CD8-positive, alpha-beta T cell (primary cell): ENCODE measurements at places on chromosomes 2 and 18.

DNA sequence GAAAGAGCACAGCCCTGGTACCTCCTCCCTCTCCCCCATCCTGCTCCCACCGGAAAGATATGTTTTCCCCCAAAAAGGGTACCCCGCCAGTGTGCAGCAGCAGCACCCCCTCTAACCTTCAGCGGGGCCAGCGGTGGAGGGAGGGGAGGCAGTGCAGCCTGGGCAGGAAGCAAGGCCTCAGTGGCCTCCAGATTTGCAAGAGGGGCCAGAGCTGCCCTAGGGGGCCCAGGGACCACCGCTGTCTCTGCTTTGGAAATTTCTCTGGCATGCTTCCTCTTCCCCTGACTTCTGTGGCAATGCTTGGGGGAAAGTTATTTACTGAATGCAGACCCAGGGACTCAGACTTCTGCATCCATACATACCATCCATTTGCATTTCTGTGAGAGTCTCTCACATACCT is 111.5 kb downstream of the KLHL29 start:
- no peak for DNase-seq

DNA sequence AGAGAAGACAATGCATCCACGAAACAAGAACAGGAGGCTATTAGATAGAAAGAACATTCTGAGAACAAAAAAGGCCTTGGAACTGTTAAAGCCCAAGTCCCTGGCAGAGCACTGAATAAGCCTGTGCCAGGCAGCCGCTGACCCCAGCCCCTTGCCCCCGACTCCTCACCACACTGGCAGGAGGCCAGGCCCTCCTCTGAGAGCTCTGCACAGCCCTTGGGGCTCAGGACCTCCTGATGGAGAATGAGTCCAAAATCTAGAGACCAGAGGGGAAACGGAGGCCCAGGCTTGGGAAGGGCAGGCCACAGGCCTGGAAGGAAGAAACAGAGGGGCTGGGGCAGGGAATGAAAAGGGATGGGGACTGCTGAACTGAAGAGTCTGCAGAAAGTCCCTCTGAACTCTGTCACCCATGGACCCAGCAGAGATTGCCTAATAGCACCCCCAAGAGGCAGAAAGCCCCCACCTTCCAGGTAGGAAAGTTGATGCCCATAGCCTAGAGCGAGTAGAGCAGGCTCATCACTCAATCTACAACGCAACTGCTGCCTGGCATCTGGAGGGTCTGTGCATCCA is 18.3 kb upstream of the TNS1 start:
- no peak for DNase-seq

DNA sequence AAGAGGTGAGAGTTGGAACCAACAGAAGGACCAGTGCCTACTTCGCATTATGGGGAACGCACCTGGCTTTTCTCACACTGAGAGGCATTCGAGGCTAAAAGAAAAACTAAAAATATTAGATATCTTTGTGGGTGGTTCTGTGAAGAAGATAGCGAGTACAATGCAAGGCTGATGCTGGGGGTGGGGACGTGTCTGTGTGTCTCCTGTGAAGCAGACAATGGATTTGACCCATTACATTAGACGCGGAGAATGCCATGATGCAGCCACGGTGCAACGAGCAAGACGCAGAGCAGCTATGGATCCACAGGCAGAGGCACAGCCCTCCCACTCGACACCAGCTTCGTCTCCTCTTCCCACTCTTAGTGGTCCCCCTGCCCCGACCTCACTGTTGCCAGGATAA is 61.0 kb downstream of the ADCY3 start:
- DNase-seq = no peak

GRCh38 chr2:45591073-45591472 is 20.0 kb downstream of the SRBD1 start:
- DNase-seq = no peak

DNA sequence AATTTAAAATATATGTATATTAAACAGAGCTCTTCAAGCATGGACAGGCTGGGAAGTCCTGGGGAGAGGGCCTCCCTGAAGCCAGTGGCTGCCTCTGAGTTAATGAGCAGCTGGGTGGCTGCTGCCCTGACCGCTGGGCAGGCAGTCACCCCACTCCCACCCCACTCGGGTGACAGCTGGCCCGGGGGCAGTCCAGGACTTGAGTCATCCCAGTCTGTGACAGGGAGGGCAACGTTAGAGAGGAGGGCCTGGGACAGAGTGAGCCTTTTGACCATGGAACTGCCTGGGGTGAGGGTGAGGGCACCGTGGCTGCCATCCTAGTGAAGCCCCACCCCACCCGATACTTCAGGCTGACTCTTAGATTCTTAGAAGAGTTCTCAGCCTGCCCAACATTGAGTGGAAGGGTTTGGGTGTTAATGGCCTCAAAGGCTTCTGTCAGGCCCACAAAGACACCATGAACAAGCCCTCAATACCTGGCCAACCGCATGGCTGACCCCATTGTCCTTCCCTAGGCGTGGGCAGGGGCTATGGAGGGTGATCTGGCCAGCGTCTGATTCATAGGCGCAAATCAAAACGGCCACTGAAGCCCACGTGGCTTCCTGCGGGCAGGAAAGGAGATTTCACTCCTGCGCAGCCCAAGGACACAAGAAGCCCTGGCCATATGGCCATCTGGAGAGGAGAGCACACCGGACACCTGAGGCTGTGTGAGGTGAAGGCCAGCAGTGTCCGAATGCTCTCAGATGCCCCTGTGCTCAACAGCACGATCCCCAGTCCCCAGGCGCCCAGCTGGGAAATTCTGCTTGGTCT is 47.5 kb downstream of the MRPS5 start:
- DNase-seq = no peak

DNA sequence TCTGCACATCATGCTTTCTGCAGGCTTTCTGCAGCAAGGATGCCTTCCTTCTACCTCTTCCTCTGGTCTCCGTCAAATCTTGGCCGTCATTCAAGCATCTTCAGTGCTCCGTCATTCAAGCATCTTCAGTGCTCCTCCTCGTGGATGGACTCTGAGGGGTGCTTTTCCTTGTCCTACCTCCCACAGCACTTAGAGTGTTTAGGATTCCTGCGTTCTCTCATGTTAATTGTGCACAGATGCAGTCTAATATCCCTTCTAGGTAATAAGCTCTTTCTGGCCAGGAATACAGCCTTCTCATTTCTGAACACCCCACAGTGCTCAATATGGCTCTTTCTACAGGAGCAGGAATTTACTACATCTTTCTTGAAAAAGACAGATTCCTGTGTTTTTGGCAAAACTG is 59.8 kb downstream of the ZNF236 start:
- DNase-seq = no peak

DNA sequence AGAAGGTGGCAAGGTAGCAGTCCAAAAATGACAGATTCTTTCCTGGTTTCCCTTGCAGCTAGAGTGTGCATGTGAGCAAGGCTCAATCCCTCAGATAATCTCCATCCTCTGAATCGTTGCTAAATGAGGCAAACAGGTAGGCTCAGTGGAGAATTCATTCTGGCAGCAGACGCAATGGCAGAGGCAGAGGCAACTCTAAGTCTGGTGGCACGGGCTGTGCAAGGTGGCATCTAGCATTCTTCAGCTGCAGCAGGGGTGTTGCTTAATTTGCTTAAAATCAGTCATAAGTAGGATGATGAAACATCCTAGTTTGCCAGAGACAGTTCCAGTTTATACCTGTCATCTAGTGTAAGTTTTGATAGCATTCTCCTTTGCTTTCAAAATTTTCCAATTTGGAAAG is 391.1 kb upstream of the MEX3C start:
- DNase-seq = no peak

DNA sequence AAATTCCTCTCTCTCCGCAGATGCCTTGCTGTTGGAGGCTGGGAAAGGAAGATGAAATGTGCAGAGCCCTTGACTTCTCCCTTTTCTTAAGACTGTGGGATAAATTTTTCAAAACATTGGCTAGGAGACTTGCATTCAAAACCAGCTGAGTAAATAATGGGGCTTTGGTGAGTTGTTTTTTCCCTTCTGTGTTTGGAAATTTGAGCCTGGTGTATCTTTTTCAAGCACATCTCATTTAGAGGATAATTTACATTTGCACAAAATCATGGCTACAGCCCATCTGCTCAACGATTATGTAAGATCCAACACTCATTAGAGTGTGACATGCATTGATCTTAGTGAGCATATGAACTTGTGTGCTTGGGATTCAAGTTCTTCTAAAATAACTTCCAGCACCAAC is 112.1 kb upstream of the ATP8B1 start:
- DNase-seq = no peak

DNA sequence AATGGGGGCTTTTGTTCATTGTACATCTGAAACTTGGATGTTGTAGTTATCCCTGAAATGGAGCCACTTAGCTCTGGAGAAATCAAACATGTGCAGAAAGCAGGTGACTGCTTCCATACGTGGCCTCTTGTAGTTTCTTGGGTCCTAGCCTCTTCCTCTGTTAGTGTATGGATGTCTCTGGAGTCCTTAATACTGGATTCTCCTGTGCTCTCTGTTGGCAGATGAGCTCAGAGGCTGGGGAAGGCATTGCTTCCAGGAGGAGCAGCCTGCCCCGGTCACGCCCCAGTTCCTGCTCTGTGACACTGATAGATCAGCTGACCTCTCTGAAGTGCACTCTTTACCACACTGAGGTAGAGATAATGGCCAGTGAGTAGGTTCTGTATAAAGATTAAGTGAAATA is 176.2 kb downstream of the LDLRAD4 start:
- no peak for DNase-seq

DNA sequence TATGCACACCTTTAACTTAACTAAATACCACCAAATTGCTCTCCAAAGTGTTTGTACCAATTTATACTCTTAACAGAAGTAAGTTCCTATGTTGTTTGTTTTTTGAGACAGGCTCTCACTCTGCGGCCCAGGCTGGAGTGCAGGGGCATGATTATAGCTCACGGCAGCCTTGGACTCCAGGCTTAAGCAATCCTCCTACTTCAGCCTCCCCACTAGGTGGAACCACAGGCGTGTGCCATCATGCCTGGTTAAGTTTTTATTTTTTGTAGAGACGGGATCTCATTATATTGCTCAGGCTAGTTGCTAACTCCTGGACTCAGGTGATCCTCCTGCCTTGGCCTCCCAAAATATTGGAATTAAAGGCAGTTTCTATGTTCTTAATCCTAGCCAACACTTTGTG is 13.1 kb upstream of the NAB1 start:
- no peak for DNase-seq
